ENCODE measurements at places on chromosomes 3 and 15.

- DNase-seq: no peak
Observed at GRCh38 chr15:51335087-51335486, 3.3 kb downstream of the CYP19A1 start.

DNA sequence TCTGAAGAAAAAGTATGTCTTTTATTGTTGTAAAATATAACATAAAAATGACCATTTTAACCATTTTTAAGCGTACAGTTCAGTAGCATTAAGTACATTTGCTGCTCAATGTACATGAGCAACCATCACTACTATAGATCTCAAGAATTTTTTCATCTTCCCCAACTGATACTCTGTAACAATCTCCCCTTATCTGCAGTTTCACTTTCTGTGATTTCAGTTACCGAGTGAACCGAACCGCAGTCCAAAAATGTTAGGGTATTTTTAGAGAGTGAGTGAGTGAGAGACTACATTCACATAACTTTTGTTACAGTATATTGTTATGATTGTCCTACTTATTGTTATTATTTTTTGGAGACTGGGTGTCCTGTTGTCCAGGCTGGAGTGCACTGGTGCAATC is 9.0 kb upstream of the SLC25A26 start:
- DNase-seq: no peak

DNA sequence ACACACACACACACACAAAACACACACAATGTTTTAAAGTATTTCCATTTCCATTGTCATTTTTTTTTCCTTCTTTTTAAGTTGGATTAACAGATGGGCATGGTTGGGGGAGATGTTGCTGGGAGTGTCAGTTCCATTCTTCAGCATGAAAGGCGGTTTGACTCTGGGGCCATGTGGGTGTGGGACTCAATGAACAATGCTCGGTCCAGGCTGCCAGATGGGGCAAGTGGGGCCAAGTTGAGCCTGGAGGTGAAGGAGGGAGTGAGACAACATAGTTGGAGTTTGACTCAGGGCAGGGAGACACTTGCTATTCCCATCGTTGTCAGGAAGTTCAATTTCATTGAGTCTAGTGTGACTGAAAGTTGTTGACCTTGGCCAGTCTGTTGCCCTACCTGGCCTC is 125.3 kb downstream of the TLE3 start:
- no peak for DNase-seq

DNA sequence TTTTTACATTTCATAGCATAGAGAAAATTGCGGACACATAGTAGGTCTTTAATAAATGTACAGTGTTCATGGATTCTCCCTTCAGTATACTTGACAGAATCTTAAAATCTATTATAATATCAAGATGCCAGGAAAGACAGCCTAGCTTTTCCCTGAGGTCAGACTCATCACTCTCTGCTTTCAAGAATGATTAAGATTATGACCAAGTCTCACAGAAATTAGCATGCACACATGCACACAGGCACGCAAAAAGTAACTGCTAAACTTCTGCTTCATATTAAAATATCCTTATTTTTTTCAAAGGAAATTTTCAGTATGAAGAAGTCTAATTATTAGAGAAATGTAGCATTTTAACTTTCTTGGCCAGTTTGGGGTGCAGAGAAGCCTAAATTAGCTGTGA is 493.8 kb upstream of the NECTIN3 start:
- DNase-seq: no peak

GRCh38 chr3:81354119-81354518 is 407.3 kb downstream of the GBE1 start:
- no peak for DNase-seq

DNA sequence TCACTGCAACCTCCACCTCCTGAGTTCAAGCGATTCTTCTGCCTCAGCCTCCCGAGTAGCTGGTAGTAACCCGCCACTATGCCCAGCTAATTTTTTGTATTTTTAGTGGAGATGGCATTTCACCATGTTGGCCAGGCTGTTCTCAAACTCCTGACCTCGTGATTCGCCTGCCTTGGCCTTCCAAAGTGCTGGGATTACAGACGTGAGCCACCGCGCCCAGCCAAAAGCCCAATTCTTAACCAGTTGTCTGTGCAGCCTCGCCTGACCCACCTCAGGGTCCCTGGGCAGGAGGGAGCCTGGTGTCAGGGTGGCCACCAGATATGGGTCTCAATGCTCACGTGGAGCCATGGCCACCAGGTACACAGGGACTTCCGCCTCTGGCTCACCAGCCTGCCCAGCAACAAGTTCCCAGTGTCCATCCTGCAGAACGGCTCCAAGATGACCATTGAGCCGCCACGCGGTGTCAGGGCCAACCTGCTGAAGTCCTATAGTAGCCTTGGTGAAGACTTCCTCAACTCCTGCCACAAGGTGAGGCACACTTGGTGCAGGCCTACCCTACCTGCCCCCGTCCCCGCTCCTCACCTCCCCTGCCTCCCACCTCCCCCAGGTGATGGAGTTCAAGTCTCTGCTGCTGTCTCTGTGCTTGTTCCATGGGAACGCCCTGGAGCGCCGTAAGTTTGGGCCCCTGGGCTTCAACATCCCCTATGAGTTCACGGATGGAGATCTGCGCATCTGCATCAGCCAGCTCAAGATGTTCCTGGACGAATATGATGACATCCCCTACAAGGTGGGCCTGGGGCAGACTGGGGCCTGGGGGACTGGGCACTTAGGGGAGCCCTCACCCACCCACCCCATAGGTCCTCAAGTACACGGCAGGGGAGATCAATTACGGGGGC is 48.6 kb downstream of the SEMA3G start:
- DNase-seq: no peak

GRCh38 chr3:52193065-52193464 is 4.9 kb upstream of the ALAS1 start:
- DNase-seq: no peak

GRCh38 chr3:127819656-127820055 is 2.7 kb downstream of the MGLL start:
- no peak for DNase-seq

GRCh38 chr3:99483841-99484240 is 154.6 kb upstream of the COL8A1 start:
- DNase-seq: no peak

GRCh38 chr3:71709908-71710511 is 15.2 kb downstream of the EIF4E3 start:
- DNase-seq: no peak

- DNase-seq: no peak
Observed at GRCh38 chr3:5579139-5579602, 391.7 kb downstream of the EDEM1 start.

DNA sequence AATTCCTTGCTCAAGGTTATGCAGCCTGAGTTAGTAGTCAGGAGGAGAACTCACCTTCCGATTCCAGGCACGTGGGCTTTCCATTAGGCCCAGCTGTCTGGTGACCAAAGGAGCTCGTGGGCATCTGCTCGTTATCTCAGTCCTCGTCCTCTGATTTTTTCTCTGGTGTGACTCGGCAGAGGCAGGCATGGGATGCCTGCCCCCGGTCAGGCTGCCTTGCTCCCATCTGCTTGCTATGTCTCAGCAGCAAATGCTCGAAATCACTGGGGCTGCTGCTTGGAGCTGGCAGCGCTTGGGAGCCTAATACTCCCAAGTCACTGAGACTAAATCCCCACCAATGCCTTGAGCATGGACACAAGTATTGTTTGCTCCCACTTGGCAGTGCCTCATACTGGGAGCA is 84.5 kb upstream of the NMNAT3 start:
- no peak for DNase-seq

DNA sequence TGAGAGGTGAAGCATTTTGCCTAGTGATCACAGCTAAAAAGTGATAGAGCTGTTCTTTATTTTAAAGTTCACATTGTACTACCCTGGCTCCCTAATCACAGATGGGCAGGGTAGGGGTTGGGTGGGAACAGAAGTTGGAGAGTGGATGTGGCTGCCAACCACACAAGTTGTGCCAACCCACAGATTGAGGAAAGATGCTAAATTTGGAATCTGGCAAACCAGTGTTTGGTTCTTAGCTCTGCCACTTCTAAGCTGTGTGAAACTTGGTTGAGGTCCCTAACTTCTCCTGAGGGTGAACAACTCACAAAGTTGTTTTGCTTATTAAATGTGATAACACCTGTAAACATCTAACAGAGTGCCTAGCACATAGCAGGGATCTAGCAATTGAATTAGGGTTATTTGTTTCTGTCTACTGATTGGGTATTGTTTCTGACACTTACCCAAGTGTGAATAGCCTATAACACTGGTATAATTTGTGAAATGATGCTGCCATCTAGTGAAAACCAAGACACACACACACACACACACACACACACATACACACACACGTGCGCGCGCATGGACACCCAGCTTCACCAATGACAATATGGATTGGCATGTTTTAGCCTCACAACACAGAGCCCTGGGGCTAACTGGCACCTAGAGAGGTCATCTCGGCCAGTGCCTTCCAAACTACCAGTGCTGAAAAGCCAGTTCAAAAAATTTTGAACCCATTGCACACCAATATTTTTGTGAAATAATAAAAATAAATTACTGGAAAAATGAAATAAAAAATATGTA is 25.3 kb downstream of the ADGRG7 start:
- no peak for DNase-seq

DNA sequence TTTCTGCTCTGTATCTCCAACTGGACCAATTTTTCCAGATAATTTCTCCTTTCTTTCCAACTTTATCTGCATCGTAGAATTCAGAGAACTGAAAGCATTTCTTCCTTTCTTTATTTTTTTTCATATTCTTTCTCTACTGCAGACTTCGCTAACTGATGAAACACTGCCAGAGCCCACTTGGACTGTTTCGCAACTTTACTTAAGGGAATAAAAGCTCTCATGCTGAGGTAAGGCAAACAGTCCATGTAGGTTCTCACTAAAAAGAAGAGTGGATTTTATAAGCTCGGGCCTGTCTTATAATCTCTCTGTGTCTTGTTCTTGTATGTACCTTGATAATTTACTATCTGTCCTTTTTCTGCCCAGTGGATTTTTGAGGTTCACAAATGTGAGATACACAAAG is 163.5 kb downstream of the CNTN4 start:
- no peak for DNase-seq

GRCh38 chr3:11019116-11019819 is 26.7 kb downstream of the SLC6A1 start:
- DNase-seq: no peak

GRCh38 chr15:83747050-83747717 is 93.3 kb downstream of the ADAMTSL3 start:
- DNase-seq: no peak

- DNase-seq: no peak
Observed at GRCh38 chr15:74768099-74768770, 13.6 kb upstream of the CSK start.

- DNase-seq: peak; percentile 5
Observed at GRCh38 chr3:59726279-59726678, 676.5 kb upstream of the CFAP20DC start.

DNA sequence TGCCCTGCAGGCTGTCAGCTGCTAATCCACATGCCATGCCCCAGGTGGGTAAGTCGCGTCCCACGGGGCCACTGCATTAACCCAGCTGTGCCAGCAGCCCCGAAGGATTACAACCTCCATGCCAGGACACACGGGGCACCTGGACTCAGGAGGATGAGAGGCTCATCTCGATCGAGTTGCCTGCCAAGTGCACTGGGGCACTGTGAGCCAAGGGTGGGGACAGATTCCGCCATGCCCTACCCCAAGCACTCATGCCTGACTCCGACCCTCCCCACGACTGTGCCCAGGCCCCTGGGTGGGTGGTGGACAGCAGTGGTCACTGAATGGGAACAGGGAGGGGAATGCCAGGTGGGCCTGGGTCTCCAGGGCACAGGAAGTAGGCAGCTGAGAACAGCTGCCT is 20.7 kb upstream of the SNRPA1 start:
- no peak for DNase-seq

- no peak for DNase-seq
Observed at GRCh38 chr3:184284696-184285095, 8.9 kb downstream of the ECE2 start.

DNA sequence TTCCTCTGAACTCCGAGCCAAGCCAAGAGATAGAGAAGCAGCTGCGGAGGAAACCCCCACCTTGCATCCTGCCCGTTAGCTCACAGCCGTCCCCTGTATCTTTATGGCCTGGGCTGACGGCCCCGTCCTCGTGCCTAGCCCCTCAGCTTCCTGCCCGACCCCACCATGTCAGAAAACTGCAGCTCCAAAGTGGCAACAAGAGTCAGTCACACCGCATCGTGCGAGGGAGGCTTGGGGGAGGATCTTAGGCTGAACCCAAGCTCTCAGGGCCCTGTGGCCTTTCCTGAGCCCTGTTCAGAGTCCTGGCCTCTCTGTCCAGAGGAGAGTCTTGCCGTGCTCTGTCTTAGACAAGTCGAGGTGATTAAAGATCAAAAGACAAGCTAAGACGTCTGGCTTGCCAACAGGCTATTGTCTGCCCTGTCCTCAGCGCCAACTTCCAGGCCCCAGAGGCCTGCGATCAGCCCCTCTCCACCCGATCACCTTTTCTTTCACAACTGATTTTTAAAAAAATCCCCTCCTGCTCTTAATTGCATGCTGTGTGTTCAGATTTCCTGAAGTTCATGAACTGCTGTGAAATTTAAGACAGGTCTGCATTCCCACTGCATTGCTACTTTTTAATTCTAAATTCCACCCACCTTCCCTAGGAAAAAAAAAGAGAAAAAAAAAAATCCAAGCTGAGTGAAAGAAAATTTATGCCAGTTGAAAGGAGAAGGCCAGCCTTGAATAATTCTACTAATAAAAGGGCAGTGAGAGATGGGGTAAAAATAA is 89.7 kb upstream of the WNT5A start:
- DNase-seq: no peak

GRCh38 chr15:38049891-38050290 is 115.5 kb downstream of the TMCO5A start:
- no peak for DNase-seq

GRCh38 chr3:142106548-142106947 is 42.8 kb downstream of the TFDP2 start:
- no peak for DNase-seq

DNA sequence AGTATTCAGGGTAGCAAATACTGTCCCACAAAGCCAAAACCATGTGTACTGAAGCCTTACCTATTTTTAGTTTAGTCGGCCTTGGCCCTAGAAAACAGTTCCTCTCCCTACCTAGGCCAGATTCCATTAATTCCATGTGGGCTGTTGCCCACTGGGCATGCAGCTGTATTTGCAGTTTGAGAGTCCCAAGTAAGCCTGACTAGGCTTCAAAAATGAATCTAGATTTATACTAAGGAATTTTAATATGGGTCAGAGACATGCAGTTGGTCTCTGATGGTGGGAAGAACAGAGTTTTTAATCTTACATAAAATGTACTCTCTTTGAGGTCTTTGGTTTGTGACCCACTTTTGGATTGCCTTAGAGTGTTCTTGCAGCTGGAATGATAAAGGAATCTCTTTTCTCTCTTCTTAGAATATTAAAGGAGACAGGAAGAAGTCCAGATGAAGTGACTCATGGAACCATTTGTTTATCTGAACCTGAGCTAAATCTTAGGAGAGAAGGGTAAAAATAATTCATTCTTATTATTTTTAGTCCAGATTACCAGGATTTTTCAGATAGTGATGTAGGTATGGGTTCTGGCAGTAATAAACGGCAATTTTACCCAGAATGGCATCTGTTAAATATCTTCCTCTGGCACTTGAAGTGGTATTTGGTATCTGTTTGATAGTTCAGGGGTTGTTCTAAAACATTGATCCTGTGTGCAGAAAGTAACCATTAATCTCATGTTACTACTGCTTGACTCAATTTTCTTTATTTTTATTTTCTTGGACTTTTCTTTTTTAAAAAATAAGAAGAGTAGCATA is 33.8 kb downstream of the GLCE start:
- no peak for DNase-seq

Data from stimulated activated CD4-positive, alpha-beta T cell treated with anti-CD3 and anti-CD28 coated beads, TNF-alpha, amount 100 ng/mL, for 24 hours (primary cell).